ENCODE measurements at places on chromosomes 6 and 20. TPM values are rescaled to one million over a fixed set of nuclear protein-coding genes. Genes with fewer than 3 reads are reported as not detected.

TSBP1 gene
- total RNA-seq, result not detected

- DNase-seq, result no peak
- H3K4me3 ChIP-seq, result peak overlapping the region; percentile 75
- H3K4me1 ChIP-seq, result peaks cover 26% of the 10 kb centered on the region
- peak overlapping the region; percentile 61 for H3K27ac ChIP-seq
These were observed 2.0 kb downstream of the FOXC1 start for GRCh38 chr6:1611572-1612298.

SUPT3H gene
- total RNA-seq, result 17.6 TPM

- no peak overlapping the region for H3K27ac ChIP-seq
- H3K4me3 ChIP-seq, result no peak overlapping the region
- H3K36me3 ChIP-seq, result peaks cover 3% of the 10 kb centered on the region
- H3K4me1 ChIP-seq, result peaks cover 2% of the 10 kb centered on the region
- peaks cover 23% of the 10 kb centered on the region for H3K27me3 ChIP-seq
- no peak for DNase-seq
These were observed 39.9 kb upstream of the TGM2 start for GRCh38 chr20:38205001-38205400.

DNA sequence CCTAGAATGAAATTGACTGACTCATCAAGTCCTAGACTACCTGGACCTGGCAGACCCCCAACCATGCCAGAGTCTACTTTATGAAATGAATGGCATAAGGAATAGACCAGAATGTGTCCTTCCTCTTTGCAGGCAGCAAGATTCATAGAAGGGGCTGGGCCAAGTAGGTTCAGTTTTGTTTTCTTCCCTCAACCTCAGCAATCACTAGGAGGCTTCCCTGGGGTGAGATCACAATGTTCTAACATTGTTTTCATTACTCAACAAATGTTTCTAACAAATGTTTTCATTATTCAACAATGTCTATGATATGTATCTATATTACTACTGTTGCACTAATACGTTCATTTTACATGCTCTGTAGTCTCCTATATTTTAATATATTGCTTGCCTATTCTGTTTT, 8.4 kb upstream of the FAM162B start:
- peaks cover 3% of the 10 kb centered on the region for H3K4me1 ChIP-seq
- peaks cover 25% of the 10 kb centered on the region for H3K27me3 ChIP-seq
- H3K4me3 ChIP-seq, result no peak overlapping the region
- DNase-seq, result no peak

COL9A3 gene
- total RNA-seq, result not detected

- no peaks in the 10 kb centered on the region for H3K27me3 ChIP-seq
- DNase-seq, result no peak
- H3K4me3 ChIP-seq, result peak overlapping the region; percentile 98
- peak overlapping the region; percentile 93 for H3K27ac ChIP-seq
These were observed 1.6 kb downstream of the ZBTB2 start for GRCh38 chr6:151389618-151390275.

GRCh38 chr20:62019881-62020492, 45.7 kb downstream of the TAF4 start:
- H3K4me3 ChIP-seq, result no peak overlapping the region
- peak overlapping the region; percentile 91 for H3K27ac ChIP-seq
- H3K27me3 ChIP-seq, result no peaks in the 10 kb centered on the region
- peaks cover 19% of the 10 kb centered on the region for H3K4me1 ChIP-seq

UBE2C gene
- total RNA-seq, result 1.4 TPM

CPNE1 gene
- total RNA-seq, result 250 TPM

DNA sequence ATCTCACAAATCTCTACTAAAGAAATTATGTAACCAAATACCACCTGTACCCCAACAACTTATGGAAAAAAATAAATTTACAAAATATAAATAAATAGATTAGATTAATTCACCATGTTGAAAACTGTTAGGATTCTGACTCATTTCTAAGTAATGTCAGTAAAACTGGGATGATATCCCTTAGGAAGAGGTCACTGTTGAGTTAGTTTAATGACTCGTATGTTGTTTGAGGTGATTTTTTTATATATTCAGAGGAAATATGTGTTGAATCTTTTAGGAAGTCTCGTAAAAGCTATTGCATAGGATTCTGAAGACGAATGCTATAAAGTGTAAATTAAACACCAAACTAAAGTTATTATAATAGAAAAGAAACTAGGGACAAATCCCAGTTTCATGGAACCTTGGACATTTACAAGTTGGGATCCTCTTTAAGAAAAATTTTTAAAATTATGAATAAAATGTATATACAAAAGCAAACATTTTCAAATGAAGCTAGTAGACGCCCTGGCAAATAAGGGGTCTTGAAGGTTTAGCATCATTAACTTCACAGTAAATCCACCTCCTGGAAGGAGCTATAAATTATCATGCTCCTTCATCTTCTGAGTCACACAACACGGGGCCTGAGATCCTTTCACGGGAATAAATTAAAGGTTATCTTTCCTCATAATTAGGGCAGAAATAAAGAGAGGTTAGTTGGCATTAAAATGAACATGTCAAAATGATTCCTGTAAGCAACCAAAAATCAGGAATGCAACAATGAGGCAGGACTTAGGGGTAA, 37.0 kb upstream of the POU3F2 start:
- DNase-seq, result no peak
- H3K4me1 ChIP-seq, result no peaks in the 10 kb centered on the region
- H3K27me3 ChIP-seq, result peaks cover 16% of the 10 kb centered on the region
- H3K36me3 ChIP-seq, result peaks cover 2% of the 10 kb centered on the region
- no peak overlapping the region for H3K27ac ChIP-seq

SLC16A10 gene
- total RNA-seq, result 6.3 TPM

- peaks cover 6% of the 10 kb centered on the region for H3K36me3 ChIP-seq
- H3K4me3 ChIP-seq, result peak overlapping the region; percentile 68
- no peaks in the 10 kb centered on the region for H3K27me3 ChIP-seq
- H3K4me1 ChIP-seq, result peaks cover 40% of the 10 kb centered on the region
- no peak for DNase-seq
These were observed 2.2 kb downstream of the TM9SF4 start for GRCh38 chr20:32111753-32112152.

GRCh38 chr6:904994-905393, 212.1 kb upstream of the EXOC2 start:
- H3K27ac ChIP-seq, result no peak overlapping the region
- H3K36me3 ChIP-seq, result no peaks in the 10 kb centered on the region
- no peak overlapping the region for H3K4me3 ChIP-seq
- H3K4me1 ChIP-seq, result peaks cover 2% of the 10 kb centered on the region

- no peak for DNase-seq
- H3K4me1 ChIP-seq, result peaks cover 17% of the 10 kb centered on the region
- peaks cover 5% of the 10 kb centered on the region for H3K36me3 ChIP-seq
- peak overlapping the region; percentile 52 for H3K4me3 ChIP-seq
- peak overlapping the region; percentile 65 for H3K27ac ChIP-seq
- peaks cover 13% of the 10 kb centered on the region for H3K27me3 ChIP-seq
These were observed 63.6 kb downstream of the GCLC start for GRCh38 chr6:53481323-53481722.

GRCh38 chr6:79544939-79545450, 7.8 kb upstream of the LCA5 start:
- H3K36me3 ChIP-seq, result no peaks in the 10 kb centered on the region
- no peak overlapping the region for H3K4me3 ChIP-seq
- peaks cover 7% of the 10 kb centered on the region for H3K27me3 ChIP-seq
- no peak overlapping the region for H3K27ac ChIP-seq
- no peaks in the 10 kb centered on the region for H3K4me1 ChIP-seq

DNA sequence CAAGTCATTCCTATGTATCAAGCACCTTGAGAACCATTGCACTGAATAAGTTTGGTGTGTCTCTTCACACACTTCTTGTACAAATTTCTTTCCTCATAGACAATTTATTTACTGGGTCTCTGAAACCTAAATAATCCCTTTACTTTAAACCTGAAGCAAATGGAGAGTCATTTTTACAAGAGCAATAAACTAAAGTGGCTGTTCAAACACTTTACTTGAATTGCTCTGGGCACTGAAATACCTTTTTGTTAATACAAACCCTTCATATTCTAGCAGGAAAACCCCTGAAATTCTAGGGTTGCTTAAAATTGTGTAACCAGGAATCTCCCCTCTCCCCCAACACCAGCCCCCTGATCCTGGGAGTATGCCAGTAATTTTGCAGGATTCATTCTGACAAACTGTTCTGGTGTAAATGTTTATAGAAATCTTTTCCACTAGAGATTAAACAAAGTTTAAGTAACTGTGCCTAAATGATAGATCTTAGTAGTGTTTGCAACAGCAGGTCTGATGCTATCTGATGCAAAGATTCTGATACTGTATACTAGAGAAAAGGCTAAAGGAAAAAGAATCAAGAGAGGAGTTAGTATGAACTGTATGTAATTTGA, 13.4 kb downstream of the RSPO3 start:
- no peaks in the 10 kb centered on the region for H3K4me1 ChIP-seq
- H3K4me3 ChIP-seq, result no peak overlapping the region
- H3K36me3 ChIP-seq, result no peaks in the 10 kb centered on the region
- peaks cover 47% of the 10 kb centered on the region for H3K27me3 ChIP-seq
- DNase-seq, result no peak

DNA sequence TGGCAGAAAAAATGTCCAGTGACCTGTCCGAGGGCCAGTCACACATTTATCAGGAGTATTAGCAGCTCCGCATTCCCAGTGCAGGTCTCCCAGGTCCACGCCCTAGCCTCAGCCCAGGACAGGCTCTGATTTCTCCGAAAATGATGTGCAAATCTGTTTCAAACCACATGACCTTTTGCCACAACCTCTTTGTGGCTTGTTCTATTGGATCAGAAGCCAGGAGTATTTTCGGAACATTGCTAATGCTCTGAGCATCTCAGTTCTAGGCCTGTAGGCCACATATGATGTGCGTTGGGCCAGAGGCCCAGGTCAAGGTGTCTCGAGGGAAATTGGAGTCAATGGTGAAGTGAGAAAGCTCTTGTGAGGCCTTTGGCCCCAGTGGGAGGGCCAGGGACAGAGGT, 40.4 kb downstream of the SNX5 start:
- H3K36me3 ChIP-seq, result peaks cover 5% of the 10 kb centered on the region
- H3K27ac ChIP-seq, result no peak overlapping the region
- H3K4me3 ChIP-seq, result no peak overlapping the region
- no peak for DNase-seq
- peaks cover 19% of the 10 kb centered on the region for H3K27me3 ChIP-seq
- peaks cover 2% of the 10 kb centered on the region for H3K4me1 ChIP-seq

GRCh38 chr20:53636540-53637097, 43.0 kb upstream of the ZNF217 start:
- H3K27me3 ChIP-seq, result no peaks in the 10 kb centered on the region
- H3K4me1 ChIP-seq, result peaks cover 24% of the 10 kb centered on the region
- no peak for DNase-seq

ROMO1 gene
- 35.1 TPM for total RNA-seq

MAP3K5 gene
- 35.6 TPM for total RNA-seq

GABRR1 gene
- not detected for total RNA-seq

DNA sequence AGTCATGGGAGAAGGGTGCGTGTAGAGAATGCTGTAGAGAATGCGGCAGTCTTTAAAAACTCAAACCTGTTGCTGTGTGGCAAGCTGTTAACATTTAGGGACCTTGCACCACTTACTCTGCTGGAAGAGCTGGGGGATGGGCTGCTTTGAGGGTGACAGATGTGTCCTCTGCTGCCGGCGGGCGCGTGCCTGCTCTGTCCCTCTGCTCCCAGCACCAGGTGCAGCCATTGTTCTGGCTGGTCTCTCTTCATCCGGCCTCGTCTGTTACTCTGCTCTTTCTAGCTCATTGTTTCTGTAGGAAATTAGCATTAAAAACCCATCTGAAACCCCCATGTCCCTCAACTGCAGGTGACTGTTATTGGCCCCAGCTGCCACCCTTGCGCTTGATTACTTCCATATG, 78.5 kb downstream of the CBFA2T2 start:
- H3K4me3 ChIP-seq, result peak overlapping the region; percentile 37
- no peak for DNase-seq
- H3K27me3 ChIP-seq, result no peaks in the 10 kb centered on the region
- peaks cover 27% of the 10 kb centered on the region for H3K4me1 ChIP-seq

JAG1 gene
- total RNA-seq, result 4.3 TPM
